ENCODE measurements at places on chromosomes 4 and X.

- no peak for DNase-seq
Observed at GRCh38 chr4:144176476-144176875, 36.0 kb upstream of the GYPA start.

- DNase-seq, result no peak
Observed at GRCh38 chr4:88244816-88245579, 39.4 kb downstream of the PPM1K start.

- DNase-seq, result no peak
Observed at GRCh38 chr4:152045807-152046571, 285.2 kb upstream of the GATB start.

GRCh38 chrX:101057093-101057714 lies 5.3 kb upstream of the TRMT2B start:
- no peak for DNase-seq

- DNase-seq, result no peak
Observed at GRCh38 chr4:161148051-161148450, 1015.7 kb downstream of the FSTL5 start.
